Spinal cord (tissue), 10 donors: ENCODE measurements at places on chromosomes 16 and 17.

DNA sequence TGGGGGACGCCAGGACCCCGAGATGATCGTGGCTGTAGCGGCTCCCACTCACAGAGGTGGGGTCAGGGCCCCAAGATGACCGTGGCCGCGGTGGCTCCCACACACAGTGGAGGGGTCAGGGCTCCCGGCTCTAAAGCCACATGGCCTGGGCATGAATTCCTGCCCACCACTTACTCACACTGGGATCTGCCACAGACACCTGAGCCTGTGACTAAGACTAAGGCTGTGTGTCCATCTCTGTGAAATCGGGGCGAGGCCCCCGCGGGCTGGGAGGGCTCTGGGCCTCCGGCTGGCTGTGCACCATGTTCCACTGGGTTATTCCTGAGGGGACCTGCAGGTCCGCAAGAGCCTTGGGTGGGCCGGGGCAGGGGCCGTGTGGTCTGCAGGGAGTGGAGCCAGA, 18.5 kb downstream of the ZFPM1 start:
- DNase-seq, result no peak

GRCh38 chr16:70475054-70475871, 20.9 kb downstream of the FCSK start:
- no peak for DNase-seq

- peak; percentile 83 for DNase-seq
Observed at GRCh38 chr16:84754353-84754856, 54.6 kb downstream of the USP10 start.

- no peak for DNase-seq
Observed at GRCh38 chr17:50059759-50060273, 3.9 kb downstream of the ITGA3 start.

GRCh38 chr17:75689441-75689873, 22.3 kb downstream of the SAP30BP start:
- no peak for DNase-seq

DNA sequence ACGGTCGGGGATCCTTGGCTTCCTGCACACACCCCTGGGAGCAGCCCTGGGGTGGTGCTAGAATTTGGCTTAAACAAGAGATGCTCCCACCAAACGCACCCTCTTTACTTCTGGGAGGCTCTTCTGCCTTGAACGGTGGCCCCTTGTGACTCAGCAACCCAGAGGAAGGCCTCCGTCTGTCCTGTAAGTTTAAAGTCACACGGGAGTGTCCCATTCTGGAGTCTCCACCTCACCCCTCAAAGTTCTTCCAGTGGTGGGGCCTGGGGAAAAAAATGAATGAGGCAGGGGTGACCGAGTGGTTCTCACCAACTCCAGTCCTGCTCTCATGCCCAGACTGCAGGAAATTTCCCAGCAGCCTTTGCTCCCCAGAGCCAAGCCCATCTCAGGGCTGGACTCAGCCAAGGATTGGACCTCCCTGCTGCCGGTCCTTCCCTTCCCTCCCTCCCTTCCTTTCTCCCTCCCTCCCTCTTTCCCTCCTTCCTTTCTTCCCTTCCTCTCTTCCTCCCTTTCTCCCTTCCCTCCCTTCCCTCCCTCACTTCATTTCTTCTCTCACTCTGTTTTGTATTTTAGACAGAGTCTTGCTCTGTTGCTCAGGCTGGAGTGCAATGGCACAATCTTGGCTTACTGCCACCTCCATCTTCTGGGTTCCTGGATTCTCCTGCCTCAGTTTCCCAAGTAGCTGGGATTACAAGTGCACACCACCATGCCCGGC, 11.4 kb downstream of the ITGAD start:
- DNase-seq, result no peak

GRCh38 chr17:58184308-58184985, 8.1 kb upstream of the EPX start:
- DNase-seq, result no peak

- DNase-seq, result no peak
Observed at GRCh38 chr17:80195671-80196529, 24.2 kb downstream of the SGSH start.

GRCh38 chr17:82051776-82052637, at the start of the genes GPS1 and RFNG:
Gene GPS1, plus strand, starts transcription at chr17:82051898. Its CDS starts 34 bp downstream, at chr17:82051932.
Gene RFNG, minus strand, starts transcription at chr17:82051811. Its CDS starts 45 bp downstream, at chr17:82051766.
- no peak for DNase-seq

GRCh38 chr17:82156284-82156925, 56.2 kb downstream of the CCDC57 start:
- no peak for DNase-seq

- DNase-seq, result no peak
Observed at GRCh38 chr17:45270828-45271418, 9.0 kb upstream of the SPATA32 start.

GRCh38 chr16:72938795-72939164, 109.1 kb downstream of the ZFHX3 start:
- no peak for DNase-seq

- no peak for DNase-seq
Observed at GRCh38 chr16:72201387-72201786, 29.4 kb upstream of the PMFBP1 start.

DNA sequence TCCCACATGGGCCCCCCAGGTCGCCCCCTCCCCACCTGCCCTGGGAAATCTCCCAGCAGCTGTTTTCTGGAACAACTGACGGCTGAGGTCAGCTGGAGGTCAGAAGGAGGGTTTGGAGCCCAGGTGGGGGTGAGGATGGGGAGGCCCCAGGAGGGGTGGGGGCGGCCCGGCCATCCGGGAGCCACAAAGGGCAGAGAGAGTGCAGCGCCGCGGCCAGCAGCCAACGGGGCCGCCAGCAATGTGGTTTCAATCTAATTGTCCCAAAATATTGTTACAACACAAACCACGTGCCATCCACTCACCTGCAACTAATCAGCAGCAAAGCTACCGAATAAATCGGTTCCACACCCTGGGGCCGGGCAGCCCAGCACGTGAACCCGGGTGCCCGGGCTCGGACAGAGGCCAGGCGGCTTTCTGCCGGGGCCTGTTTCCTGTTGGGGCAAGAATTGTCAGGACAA, 28.3 kb upstream of the SLC38A10 start:
- no peak for DNase-seq

DNA sequence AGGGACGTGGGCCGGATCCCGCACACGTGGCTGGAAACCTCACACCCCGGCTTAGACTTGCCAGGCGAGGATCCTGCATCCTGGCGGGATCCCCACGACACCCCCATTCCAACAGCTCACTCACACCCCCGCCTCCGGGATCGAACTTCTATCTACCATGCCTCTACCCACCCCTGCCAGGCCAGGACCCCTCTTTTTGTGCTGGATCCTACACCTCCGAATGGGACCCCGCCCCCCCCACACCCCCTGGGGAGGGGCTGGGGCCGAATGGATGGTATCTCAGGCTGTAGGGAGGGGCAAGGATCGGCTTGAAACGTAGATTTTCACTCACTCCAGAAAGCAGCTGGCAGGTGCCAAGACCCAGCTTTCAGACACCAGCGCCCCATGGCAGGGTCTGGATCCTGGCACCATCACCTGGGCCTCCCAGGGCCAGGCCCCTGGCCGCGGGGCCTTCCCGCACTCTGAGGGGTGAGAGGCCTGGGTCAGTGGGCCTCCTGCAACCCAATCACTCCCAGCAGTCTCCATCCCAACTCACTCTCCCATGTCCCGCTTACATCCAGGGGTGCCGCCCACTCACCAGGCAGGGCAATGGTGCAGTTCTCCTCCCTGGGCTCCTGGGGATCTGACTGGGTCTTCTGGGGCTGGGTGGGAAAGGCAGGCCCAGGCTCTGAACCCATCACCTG, 6.7 kb downstream of the PRSS36 start:
- no peak for DNase-seq

DNA sequence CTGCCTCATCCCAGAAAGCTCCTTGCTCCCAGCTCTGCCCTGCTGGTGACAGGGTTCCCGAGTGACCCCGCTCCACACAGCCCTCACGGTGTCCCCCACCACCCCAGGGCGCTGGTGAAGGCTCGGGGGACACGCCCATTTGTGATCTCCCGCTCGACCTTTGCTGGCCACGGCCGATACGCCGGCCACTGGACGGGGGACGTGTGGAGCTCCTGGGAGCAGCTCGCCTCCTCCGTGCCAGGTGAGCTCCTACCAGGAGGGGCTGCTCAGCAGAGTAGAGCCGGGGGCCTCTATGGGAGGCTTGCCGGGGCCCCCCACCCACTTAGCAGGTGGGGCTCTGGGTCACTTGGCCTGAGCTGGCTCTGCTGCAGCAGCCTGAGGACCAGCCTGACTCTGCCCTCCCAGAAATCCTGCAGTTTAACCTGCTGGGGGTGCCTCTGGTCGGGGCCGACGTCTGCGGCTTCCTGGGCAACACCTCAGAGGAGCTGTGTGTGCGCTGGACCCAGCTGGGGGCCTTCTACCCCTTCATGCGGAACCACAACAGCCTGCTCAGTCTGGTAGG, 11.2 kb downstream of the GAA start:
- DNase-seq, result no peak
